GM23338 (cell line): ENCODE measurements at places on chromosomes 11 and 22. TPM values are rescaled to one million over a fixed set of nuclear protein-coding genes. Genes with fewer than 3 reads are reported as not detected.

- H3K36me3 ChIP-seq: no peaks in the 10 kb centered on the region; the same call in 1 of the 2 replicates
- H3K4me3 ChIP-seq: no peak overlapping the region
- no peak for DNase-seq
- H3K27me3 ChIP-seq: no peaks in the 10 kb centered on the region
- no peaks in the 10 kb centered on the region for H3K4me1 ChIP-seq
Observed at GRCh38 chr11:72301486-72301885, 57.5 kb upstream of the PHOX2A start.

DNA sequence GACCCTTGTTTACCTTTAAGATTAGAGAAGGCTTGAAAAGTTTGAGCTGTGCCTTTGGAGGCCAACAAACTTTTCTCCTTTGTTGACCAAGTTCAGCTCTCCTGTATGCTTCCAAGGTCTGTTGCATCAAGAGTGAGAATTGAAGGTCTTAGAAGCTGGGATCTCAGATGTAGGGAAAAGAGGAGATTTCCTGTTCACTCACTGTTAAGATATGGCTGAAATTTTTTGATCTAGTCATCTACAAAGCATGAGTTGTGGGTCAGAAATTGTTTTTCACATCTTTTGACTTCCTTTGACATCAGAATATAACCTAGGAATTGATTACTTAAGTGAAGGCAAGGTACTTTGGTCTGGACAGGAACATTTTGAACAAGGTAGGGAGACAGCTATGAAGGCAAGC, 12.1 kb downstream of the OR51B4 start:
- H3K4me3 ChIP-seq: no peak overlapping the region
- H3K4me1 ChIP-seq: no peaks in the 10 kb centered on the region
- no peak overlapping the region for H3K27ac ChIP-seq
- no peak for DNase-seq

- H3K27me3 ChIP-seq: peaks cover 60% of the 10 kb centered on the region
- no peaks in the 10 kb centered on the region for H3K36me3 ChIP-seq
- H3K4me1 ChIP-seq: peaks cover 12% of the 10 kb centered on the region
Observed at GRCh38 chr11:72585762-72586311, 88.4 kb downstream of the PDE2A start.

DNA sequence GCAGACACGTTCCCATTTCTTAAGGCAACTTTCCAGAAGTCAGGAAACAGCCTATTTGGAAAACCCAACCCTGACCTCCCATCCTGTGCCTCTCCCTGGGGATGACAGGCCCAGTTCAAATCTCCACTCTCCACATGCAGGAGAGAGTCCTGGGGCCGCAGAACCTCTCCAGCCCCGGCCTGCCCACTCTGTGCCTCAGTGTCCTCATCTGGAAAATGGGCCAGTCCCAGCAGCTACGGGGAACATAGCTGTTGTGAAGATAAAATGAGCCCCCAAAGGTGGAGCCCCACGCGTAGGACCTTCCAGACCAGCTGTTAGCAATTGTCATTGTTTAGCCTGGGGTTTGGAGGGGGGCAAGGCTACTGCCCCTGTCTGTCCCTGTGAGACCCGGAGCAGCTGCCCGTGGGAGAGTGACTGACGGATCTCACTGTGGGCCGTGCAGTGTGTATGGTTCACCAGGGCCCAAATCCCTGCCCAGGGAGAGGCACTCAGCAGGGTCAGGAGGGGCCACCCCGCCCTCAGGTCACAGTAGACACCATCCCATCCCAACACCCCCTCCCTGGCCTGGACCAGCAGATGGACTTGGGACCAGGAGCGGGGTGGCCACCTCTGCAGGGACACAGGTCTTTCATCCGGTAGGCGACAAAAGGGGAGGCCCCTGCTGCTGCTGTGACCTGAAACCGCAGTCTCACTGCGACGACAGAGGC, 145.9 kb downstream of the CTTN start:
- H3K27ac ChIP-seq: no peak overlapping the region
- DNase-seq: no peak
- H3K27me3 ChIP-seq: no peaks in the 10 kb centered on the region
- H3K4me3 ChIP-seq: no peak overlapping the region

DNA sequence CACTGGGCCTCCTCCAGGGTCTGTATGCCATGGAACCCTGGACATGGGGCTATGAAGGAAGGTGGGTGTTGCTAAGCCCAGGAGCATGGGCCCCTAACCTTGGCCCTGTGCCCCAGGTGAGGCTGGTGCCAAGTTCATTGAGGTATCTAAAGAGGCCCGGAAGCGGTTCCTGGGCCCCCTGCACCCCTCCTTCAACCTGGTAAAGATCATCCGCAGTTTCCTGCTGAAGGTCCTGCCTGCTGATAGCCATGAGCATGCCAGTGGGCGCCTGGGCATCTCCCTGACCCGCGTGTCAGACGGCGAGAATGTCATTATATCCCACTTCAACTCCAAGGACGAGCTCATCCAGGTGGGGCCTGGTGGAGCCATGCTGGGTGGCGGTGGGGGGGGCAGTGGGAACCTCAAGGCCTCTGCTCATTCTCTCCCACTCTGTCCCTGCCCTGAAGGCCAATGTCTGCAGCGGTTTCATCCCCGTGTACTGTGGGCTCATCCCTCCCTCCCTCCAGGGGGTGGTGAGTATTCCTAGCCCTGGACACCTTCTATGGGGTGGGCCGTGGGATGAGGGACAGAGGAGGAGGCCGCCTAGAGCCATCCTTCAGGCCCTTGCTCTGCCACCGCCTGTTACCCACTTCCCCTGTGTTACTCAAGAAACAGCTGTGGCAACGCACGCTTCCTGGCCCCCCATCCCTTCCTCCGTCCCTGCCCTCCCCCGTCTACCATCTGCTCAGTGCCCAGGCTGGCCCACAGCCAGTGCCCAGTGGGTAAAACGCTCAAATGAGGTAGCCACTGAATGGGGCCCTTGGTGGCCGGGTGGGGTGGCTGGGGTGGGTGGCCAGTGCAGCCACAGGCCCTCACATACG, 3.0 kb downstream of the PNPLA2 start:
- DNase-seq: no peak
- no peak overlapping the region for H3K27ac ChIP-seq
- no peak overlapping the region for H3K4me3 ChIP-seq
- no peaks in the 10 kb centered on the region for H3K36me3 ChIP-seq
- H3K27me3 ChIP-seq: no peaks in the 10 kb centered on the region
- H3K4me1 ChIP-seq: peaks cover 7% of the 10 kb centered on the region; the same call in 1 of the 2 replicates

DNA sequence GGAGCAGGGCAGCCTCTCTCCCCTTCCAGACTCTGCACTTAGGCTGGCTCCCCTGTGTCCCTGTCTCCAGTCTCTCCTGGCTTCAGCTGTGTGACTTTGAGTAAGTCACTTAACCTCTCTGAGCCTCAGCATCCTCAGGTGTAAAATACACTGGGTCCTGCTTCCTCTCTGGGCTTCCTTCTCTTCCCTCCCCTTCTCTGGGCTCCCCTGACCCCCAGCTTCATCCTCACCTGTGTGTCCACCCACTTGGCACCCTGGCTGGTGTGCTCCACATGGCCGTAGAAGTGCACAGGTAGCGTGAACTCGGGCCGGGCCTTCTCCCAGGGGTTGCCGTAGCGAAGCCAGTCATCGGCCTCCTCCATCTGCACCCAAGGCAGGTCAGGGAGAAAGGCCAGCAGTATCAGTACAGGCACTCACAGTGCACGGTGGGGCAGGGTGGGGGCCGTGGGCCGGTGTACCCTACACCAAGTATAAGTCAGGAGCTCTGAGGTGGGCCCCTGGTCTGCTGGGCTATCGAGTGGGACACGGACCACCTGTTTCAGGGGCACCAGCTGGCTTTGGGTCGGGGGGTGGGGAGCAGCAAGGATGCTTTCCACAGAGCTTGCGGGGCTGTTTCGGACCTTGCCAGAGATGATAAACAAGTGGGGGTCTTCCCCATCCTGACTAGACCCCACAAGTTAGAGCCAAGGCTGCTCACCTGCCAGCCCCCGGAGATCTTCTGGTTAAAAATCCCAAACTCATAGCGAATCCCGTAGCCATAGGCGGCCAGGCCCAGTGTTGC, 2.0 kb downstream of the PYGM start:
- H3K27me3 ChIP-seq: no peaks in the 10 kb centered on the region
- no peak overlapping the region for H3K4me3 ChIP-seq
- no peak for DNase-seq
- H3K27ac ChIP-seq: no peak overlapping the region
- H3K4me1 ChIP-seq: peaks cover 36% of the 10 kb centered on the region

GRCh38 chr11:121194731-121195596, 93.9 kb downstream of the TECTA start:
- no peaks in the 10 kb centered on the region for H3K36me3 ChIP-seq
- H3K4me1 ChIP-seq: peaks cover 33% of the 10 kb centered on the region
- no peak overlapping the region for H3K4me3 ChIP-seq
- no peaks in the 10 kb centered on the region for H3K27me3 ChIP-seq
- DNase-seq: peak; percentile 83

GRCh38 chr22:46366801-46367706, 31.5 kb downstream of the TRMU start:
- peaks cover 4% of the 10 kb centered on the region; the same call in 1 of the 2 replicates for H3K4me1 ChIP-seq
- H3K36me3 ChIP-seq: no peaks in the 10 kb centered on the region
- no peak overlapping the region for H3K27ac ChIP-seq
- H3K4me3 ChIP-seq: no peak overlapping the region

GRCh38 chr11:66106786-66107599, 36.9 kb downstream of the PACS1 start:
- peaks cover 29% of the 10 kb centered on the region for H3K4me1 ChIP-seq
- DNase-seq: peak; percentile 23
- H3K4me3 ChIP-seq: no peak overlapping the region
- no peaks in the 10 kb centered on the region for H3K36me3 ChIP-seq
- peak overlapping the region; percentile 51 for H3K27ac ChIP-seq

GRCh38 chr11:92276773-92277172, 52.2 kb downstream of the FAT3 start:
- no peak for DNase-seq
- no peaks in the 10 kb centered on the region for H3K36me3 ChIP-seq
- peaks cover 49% of the 10 kb centered on the region for H3K4me1 ChIP-seq
- H3K27me3 ChIP-seq: no peaks in the 10 kb centered on the region

DNA sequence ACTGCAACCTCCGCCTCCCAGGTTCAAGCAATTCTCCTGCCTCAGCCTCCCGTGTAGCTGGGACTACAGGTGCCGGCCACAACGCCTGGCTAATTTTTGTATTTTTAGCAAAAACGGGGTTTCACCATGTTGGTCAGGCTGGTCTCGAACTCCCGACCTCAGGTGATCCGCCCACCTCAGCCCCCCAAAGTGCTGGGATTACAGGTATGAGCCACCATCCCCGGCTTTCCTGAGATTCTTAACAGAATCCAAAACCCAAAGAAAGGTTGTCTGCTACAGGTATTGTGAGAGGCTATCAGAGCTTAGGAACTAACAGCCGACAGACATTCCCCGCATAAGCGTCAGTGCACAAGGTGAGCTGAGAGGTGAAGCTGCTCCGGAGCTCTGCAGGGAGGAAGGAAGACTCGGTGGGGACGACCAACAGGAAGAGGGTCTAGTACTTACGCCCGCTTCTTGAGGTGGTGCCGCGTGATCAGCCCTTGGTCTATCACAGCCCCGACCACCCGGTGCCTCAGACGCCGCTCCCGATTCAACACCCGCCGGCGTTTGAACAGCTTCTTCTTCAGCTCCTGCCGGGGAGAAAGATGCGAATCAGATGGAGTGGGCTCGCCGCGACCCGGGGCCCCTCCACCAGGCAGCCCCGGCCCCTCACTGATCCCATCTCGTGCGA, 470 bp downstream of the C11orf98 start:
- H3K36me3 ChIP-seq: peaks cover 20% of the 10 kb centered on the region
- H3K27me3 ChIP-seq: no peaks in the 10 kb centered on the region
- peaks cover 20% of the 10 kb centered on the region for H3K4me1 ChIP-seq
- peak; percentile 88 for DNase-seq

DNA sequence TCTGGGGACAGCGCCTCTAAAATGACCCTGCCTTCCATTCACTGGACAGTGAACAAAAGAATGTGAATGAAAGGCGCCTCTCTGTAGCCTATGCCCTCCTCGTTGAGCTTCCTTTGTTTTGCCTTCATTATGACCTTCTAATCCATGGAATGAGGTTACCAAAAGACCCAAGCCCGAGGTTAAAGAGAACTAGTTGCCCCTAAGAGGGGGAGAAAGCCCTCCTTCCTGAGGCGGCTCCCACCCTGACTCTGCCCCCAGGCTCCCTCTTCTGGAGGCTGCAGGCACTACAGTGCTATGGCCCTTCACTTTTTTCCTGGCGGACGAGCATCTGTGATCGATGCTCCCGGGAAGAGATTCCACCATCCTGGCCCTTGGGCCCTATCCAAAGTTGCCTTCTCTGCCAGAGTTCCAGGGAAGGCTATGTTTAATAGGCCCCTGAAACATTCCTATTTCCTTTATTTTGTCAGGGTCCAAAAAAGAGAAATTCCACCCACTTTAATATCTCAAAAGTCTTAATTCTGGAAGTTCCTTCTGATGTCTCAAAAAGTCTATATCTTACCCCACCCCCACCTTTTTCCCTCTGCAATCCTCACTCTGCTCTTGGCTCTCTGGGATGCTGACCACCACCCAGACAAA, 147.3 kb downstream of the FEZ1 start:
- H3K27me3 ChIP-seq: peaks cover 9% of the 10 kb centered on the region; the same call in 1 of the 2 replicates
- H3K27ac ChIP-seq: no peak overlapping the region
- H3K4me3 ChIP-seq: no peak overlapping the region
- peaks cover 21% of the 10 kb centered on the region for H3K4me1 ChIP-seq
- no peaks in the 10 kb centered on the region for H3K36me3 ChIP-seq
- DNase-seq: peak; percentile 85

GRCh38 chr11:111414267-111414931, 35.3 kb upstream of the POU2AF1 start:
- no peak overlapping the region for H3K27ac ChIP-seq
- no peak overlapping the region for H3K4me3 ChIP-seq
- no peaks in the 10 kb centered on the region for H3K4me1 ChIP-seq
- H3K27me3 ChIP-seq: no peaks in the 10 kb centered on the region
- DNase-seq: no peak

GRCh38 chr11:8531982-8532381, 62.0 kb downstream of the STK33 start:
- H3K4me1 ChIP-seq: peaks cover 4% of the 10 kb centered on the region; the same call in 1 of the 2 replicates
- no peak overlapping the region for H3K27ac ChIP-seq
- no peak for DNase-seq
- H3K36me3 ChIP-seq: no peaks in the 10 kb centered on the region

DNA sequence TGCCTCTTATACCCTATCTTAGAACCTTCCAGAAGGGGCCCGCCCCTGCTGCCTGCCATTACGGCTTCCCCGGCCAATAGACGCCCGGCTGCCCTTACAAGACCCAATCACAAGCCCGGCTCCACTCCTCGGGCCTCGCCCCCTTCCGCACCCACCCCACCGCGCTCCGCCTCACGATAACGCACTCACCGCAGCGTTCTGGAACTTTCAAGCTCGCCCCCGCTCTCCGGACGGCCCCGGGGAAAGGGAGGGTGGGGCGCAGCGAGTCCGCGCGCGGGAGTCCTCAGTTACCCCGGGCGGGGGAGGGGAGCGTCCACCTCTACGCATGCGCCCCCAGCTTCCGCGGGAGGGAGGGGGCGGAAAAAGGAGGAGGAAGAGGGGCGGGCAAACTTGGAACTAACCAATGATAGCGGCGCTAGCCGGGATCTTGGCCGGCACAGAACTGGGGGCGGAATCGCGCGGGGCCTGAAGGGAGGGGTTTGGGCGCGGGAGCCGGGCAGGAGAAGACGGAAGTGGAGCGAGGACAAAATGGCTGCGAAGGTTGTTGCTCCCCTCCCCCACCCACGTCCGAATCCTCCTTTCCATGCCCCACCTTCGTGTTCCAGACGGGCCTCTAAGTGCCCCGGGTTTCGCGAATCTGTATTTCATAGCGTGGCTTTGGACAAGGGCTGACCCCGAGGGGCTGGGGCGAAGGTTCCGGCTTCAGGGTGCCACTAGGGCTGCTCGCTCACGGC, 389 bp upstream of the HSPA8 start:
- H3K4me3 ChIP-seq: peak overlapping the region; percentile 99
- DNase-seq: peak; percentile 99
- H3K36me3 ChIP-seq: peaks cover 39% of the 10 kb centered on the region

MRGPRF gene
- total RNA-seq: 9.0 and 10.8 TPM in 2 replicates

LRRC56 gene
- total RNA-seq: 0.54 and 0.87 TPM in 2 replicates

GAB2 gene
- 6.9 and 10.8 TPM in 2 replicates for total RNA-seq

TRIM29 gene
- total RNA-seq: 0.16 and 0.28 TPM in 2 replicates

MARK2 gene
- total RNA-seq: 42.6 and 45.9 TPM in 2 replicates

KRTAP5-9 gene
- not detected in 2 replicates for total RNA-seq
